ENCODE measurements at places on chromosomes 2 and 18.

DNA sequence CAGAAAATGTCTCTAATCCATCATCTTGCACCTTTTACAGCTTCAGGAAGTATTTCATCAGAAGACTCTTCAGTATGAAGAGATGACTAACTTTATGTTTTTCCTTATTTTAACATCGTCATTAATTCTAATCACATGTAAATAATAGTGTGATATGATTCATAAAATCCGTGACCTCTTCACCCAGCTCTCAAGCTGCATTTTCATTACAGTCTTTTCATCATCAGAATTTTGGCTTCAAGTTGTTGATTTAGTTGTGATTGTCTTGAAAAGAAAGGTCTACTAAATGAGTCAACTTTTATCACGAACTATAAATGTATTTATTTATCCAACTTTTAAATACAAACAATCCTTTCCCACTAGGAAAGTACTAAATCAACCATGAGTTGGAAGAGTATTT, 410.3 kb downstream of the LRP1B start:
- no peak for DNase-seq

- DNase-seq: no peak
Measured at GRCh38 chr2:181374781-181375675, 82.2 kb upstream of the ITGA4 start.

DNA sequence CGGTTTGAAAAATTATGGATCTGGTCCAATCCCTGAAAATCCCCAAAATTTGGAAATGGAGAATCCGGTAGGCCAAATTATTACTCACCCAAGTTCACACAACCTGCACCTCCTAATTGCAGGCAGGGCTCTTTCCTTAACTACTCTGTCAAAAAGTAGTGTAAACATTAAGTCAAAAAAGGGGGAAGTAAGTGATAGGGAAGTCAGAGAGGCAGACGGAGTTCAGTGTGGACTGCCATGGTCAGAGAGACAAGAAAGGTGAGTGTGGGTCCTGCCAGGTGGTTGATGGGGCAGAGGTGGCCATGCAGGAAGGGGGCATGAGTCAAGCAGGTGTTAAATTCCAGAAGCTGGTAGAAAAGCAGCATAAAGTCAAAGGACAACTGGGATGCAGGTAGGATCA, 104.7 kb upstream of the STPG4 start:
- DNase-seq: no peak

- no peak for DNase-seq
Measured at GRCh38 chr2:236977852-236978398, 107.8 kb upstream of the COPS8 start.

- DNase-seq: no peak
Measured at GRCh38 chr2:237565974-237566373, 400 bp upstream of the PRLH start.

- no peak for DNase-seq
Measured at GRCh38 chr2:123715467-123715982, 309.6 kb upstream of the CNTNAP5 start.

DNA sequence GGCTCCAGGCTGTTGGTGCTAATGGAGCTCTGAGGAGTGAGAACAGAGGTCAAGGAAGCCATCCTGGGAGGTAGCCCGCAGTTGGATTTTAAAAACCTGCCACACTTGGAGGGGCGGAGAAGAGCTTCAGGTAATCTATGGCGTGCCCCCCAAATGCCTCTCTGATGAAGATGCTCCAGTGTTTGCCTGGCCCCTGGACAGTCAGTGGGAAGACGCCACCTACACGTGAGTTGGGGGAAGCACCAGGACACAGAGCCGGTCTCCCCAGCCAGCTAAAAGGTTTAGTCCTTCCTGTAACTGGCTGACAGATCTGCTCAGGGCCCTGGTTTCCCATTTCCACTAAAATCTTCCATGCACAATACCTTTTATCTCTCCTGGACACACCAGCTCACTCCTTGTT, 225.0 kb downstream of the TTC32 start:
- DNase-seq: no peak

DNA sequence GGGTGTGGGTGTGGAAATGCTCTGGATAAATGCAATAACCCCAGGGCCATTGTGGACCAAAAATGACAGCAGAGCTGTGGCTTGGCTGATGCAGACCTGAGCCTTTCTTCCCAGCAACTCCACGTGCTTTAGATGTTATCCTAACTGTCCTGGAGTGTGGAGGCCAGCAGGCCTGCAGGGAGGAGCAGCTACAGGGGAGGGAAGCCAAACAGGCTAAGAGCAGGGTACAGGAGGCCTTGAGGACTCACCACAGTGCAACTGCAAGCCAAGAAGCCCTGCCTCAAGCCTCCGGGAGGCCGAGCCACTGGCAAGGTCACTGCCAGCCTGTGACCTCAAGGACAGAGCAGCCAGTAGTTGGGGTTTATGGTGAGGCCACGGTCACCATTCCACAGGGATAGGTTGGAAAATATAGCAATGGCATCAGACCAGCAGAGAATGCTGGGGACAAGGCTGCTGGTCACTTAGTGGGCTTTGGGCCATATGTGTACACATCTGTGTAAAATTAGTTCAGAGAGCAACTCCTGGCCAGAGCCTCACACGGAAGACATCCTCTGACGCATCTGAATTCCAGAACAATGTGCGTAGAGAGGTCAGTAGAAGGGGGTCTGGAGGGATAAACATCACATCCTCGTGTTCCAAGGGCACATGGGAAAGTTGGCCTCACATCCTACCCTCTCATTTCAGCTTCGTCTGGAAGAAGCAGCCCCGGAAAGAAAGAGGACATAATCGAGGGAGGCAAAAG, 76.2 kb upstream of the UPP2 start:
- DNase-seq: no peak

DNA sequence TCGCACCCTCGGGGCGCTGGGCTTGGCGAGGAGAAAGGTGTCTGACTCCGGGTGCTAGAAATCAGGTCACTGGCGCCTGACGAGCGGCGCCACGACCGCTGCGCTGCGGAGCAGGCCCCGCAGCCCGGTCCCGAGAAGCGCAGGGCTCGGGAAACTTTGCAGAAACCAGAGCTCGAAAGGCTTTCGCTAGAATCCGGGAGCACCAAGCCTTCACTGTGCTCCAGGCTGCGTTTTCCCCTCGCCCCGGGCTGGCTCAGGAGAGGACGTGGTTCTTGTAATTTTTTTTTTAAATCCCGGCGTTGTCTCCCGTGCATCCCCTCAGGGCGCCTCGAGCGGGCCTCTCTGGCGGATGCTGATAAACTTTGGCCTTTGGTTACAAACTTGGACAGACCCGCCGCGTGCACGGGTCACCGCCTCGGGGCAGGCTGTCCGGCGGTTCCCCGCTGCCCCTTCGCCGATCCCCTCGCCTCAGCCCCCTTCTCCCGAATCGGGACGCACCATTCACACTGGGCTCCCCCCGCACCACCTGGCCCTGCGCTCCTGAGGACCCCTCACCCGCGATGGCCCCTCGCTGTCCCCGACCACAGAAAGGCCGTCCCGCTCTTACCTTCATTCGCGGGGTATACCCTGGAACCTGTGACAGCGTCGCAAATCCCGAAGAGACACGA, 419 bp downstream of the EPHA4 start:
- DNase-seq: no peak

DNA sequence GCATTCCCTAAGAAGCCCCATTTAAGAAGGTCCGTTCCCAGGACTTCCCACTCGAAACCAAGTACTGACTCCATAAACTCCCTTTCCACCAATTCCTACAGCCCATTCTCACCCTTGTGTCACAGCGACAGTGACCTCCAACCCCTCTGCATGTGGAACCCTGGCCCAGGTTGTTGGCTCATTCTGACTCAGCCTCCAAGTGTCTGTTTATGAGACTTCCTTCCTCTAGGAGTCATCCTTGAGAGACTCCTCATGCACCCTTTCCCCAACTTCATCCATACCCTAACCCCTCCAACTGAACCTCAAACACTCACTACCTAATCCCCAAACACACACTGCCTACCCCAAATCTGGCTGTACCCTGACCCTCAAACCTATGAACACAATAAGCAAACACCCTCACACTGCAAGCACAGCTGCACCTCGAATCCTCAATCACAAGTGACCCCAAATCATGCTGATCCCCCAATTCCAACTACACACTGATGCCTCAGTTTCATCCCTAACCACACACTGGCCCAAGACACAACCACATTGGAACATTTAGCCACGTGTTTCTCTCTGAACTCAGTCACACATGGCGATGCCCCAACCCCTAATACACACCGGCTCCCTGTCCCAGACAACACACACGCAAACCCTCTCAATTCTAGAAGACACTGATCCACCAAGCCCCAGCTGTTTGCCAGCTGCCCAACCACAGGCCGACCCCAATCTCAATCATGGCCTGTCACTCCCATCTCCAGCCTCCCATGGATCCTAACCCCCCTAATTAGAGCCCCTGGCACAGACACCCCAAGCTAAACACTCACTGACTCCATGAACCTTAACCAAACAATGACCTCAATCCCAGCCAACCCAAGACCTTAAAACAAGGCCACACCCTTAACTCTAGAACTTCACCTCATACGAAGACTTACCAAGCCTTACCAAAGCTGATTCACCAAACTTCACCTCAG, 219.6 kb downstream of the CYP26B1 start:
- DNase-seq: no peak

DNA sequence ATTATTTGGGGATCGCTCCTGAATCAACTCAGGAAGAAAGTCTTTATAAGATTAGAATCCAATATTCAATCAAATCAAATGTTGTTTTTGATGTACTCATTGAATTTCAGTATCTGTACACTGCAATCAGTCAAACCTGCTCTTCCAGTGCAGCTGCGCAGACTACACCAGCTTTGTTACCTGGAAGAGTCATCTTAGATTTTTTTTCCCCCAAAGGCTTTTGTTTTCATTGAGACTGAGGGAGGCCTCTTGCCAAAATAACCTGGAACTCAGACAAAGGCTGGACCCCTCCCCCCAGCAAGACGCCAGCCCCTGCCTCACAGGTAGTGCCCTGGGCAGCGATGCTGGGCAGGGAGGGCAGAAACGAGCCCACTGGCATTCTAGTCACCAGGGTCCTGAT, 74.8 kb downstream of the ARHGEF4 start:
- no peak for DNase-seq

- DNase-seq: no peak
Measured at GRCh38 chr2:204360218-204361007, 184.9 kb upstream of the PARD3B start.

- no peak for DNase-seq
Measured at GRCh38 chr2:206989311-206989710, 50.0 kb downstream of the CPO start.

DNA sequence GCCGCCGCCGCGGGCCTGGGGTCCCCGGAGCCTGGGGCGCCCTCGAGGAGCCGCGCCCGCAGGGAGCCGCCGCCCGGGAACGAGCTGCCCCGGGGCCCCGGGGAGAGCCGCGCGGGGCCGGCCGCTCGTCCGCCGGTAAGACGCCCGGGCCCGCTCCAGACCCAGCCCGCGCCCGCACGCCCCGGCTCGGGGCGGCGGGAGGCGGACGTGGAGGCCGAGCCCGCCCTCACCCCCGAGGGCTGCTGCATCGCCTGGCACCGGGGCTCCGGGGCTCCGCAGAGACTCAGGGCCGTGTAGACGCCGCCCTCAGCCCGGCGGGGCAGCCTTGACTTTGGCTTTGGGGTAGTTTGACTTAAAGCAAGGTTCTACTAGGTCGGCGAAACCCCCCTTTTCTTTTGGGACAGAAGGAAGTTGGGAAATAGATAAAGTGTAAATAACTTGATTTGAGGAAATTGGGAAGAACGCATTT, 335 bp downstream of the ERFE start:
- no peak for DNase-seq

GRCh38 chr2:25119263-25119662, 49.1 kb downstream of the POMC start:
- no peak for DNase-seq

- DNase-seq: no peak
Measured at GRCh38 chr2:23055251-23055650, 329.7 kb upstream of the KLHL29 start.

- DNase-seq: no peak
Measured at GRCh38 chr18:77911971-77912605, 662.4 kb downstream of the GALR1 start.

- DNase-seq: no peak
Measured at GRCh38 chr2:234130777-234131181, 80.3 kb downstream of the SPP2 start.

DNA sequence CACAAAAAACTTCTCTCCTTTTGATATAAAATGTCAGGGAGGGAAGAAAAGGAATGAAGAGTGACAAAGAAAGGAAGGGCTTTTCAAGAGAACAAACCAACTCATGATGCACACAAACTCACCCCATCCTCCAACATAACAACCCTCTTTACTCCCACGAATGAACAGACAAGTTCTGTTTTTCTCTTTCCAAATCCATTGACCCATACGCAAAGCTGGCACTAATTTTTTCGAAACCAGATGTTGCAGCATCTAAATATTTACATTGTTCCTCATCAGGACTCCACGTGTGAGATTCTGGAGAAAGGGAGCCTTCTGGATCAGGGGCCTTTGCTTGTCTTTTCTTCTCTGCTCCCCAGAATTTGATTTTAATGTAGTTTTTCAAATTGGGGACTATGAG, 143.3 kb upstream of the BCL2L11 start:
- DNase-seq: no peak

- no peak for DNase-seq
Measured at GRCh38 chr18:58671632-58672564, 633 bp downstream of the MALT1 start.

GRCh38 chr2:6254441-6254840, 562.3 kb downstream of the SOX11 start:
- no peak for DNase-seq

DNA sequence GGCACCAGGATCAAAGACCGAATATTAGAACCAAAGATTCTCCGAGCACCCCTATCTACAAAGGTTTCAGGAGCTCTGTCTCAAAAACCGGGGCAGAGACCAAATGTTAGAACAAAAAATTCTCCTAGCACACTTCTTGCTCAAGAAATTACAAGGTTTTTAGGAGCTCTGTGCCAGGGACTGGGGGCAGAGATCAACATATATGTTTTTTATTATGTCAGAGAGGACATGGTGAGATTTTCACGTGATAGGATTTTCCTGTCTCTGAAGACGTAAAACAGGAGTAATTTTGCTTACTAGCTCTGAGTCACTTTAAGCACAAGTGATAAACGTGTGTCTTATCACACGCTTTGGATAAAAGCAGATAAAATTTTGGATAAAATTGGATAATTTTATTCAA, 34.8 kb upstream of the ODC1 start:
- DNase-seq: no peak

DNA sequence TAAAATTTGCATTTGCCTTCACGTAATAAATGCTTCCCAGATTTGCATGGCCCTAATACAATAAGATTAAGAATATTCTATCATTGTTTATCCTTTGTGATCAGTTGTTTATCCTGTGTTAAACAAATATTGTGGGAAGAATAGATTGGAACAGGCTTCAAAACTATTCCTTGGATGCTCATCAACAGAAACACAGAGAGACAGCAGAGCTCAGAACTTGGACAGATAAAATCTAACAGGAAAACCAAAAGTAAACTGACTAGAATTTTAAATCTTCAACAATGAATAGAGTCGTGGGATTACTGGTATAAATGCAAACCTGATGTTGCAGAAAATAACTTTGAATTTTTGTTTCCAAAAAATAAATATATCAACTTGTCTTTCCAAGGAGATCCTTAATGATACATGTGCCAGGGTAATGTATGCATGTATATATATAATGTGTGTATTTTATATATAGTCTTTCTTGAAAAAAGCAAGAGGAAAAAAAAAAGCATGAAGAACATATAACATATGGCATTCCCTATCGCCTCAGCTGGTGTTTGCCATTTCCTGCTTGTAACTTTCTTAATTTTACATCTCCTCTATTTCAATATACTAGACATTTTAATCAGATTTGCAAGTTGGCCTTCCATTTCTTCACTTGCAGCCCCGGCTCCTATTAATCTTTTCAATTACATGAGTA, 59.9 kb upstream of the TANK start:
- no peak for DNase-seq

GRCh38 chr2:132901661-132902060, 231.7 kb upstream of the LYPD1 start:
- no peak for DNase-seq

GRCh38 chr2:46488389-46488788, 9.0 kb downstream of the TMEM247 start:
- no peak for DNase-seq
